Activated CD4-positive, alpha-beta T cell treated with anti-CD3 and anti-CD28 coated beads for 4 hours (primary cell): ENCODE measurements at places on chromosomes 13 and 19.

- no peak for DNase-seq
Measured at GRCh38 chr13:107562203-107562602, 653.1 kb downstream of the LIG4 start.

GRCh38 chr19:40398417-40399131, 8.6 kb upstream of the HIPK4 start:
- DNase-seq: peak; percentile 50

DNA sequence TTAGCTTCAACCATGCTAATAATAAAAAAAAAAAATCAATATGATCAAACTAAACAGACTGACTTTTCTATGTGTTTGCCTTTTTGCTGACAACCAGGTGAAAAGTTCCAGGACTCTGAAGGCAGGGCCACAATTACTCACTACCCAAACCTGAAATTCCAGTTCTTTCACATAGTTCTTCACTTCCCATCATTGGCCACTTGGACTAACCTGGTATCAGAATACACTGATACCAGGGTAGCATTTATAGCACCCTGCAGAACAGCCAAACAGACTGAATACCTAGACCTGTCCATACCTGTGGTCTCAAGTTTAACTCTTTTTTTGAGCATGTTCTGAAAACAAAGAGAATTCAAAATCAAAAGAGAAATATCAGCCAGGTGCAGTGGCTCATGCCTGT, 25.1 kb downstream of the ELF1 start:
- DNase-seq: no peak

GRCh38 chr19:47414469-47414868, 4.9 kb downstream of the MEIS3 start:
- no peak for DNase-seq

- no peak for DNase-seq
Measured at GRCh38 chr13:96967248-96967745, 27.0 kb downstream of the OXGR1 start.
